ENCODE measurements at places on chromosomes 3 and 15.

DNA sequence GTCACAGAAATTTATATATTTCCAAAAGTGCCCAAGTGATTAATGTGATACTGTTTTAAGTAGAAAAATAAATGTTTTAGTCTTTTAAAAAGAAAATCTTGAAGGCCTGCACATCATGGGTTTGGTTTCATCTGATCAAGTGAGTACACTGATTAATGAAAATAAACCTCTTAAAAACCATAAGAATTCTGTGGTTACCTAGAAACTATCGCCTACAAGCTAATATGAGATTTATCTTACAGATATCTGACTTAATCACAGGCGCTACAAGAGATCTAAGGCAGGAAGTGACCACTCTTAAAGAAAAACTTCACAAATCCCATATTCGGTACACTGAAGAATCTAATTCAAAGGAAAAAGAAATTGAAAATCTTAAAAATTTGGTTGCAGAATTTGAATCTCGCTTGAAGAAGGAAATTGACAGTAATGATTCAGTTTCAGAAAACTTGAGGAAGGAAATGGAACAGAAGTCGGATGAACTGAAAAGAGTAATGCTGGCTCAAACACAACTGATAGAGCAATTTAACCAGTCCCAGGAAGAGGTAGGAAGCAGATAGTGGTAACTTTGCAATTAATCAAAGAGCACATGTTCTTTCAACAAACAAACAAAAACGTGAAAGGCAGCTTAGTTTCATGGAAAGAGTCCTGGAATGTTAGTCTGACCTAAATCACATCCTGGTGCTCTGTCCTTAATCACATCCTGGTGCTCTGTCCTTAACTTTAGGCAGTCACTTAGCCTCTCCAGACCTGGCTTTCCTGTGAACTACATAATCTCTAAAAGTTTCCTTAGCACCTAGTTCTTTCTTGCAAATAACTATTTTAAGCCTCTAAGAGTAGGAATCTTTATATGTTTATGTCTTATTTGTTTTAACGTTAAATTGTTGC, 131.8 kb downstream of the CCNL1 start:
- DNase-seq, result no peak

- no peak for DNase-seq
These were observed 18.3 kb downstream of the PODXL2 start for GRCh38 chr3:127647166-127647844.

DNA sequence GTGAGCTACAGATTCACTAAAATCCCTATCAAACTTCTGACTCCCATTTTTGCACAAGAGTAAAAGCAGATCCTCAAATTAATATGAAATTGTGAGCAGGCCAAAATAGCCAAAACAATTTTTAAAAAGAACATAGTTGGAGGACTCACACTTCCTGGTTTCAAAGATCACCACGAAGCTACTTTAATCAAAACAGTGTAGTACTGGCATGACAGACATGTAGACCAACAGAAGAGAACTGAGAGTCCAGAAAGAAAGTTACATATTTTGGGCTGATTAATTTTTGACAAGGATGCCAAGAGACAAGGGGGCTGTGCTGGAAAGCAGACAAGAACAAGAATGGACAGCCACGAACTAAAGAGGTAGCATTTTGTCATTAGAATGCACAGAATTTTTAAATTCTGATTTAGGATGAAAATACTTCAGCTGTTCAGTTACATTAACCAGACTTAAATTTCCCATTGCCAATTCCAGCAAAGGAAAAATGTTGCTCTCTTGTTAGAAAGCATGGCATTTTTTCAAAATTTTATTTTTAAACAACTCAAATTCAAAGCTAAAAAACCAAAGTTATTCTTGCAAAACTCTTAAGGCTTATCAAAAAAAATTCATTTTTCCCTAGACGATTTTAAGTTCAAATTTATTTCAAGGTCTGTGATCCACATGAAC, 14.0 kb downstream of the RYK start:
- no peak for DNase-seq

DNA sequence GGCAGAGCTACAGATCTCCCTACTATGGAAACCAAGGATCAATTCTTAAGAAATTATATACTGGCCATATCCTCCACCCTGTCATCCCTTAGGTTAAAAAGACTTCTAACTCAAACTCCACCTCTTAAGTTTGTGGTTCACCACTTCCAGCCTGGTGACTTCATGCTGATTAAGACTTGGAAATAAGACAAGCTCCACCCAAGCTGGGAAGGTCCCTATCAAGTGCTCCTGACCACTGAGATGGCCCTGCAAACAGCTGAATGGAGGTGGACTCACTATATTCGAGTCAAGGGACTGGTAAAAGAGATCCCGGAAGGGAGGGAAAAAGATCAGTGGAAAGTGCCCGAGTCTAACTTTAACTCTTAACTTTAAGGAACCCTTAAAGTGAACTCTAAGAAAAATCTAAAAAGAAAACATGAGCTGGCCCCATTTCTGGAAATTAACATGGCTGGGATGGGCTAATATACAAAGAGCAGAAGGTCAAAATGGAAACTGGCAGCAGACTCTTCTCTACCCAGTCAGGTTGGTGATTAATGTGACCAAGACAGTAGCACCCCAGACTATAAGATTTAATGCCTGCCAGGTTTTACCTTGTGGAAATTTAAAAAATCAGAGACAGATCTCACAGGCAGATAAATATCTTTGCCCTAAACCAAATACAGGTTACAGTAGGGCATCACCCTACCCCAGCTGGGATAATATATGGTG, 43.9 kb downstream of the PPCDC start:
- DNase-seq, result no peak

DNA sequence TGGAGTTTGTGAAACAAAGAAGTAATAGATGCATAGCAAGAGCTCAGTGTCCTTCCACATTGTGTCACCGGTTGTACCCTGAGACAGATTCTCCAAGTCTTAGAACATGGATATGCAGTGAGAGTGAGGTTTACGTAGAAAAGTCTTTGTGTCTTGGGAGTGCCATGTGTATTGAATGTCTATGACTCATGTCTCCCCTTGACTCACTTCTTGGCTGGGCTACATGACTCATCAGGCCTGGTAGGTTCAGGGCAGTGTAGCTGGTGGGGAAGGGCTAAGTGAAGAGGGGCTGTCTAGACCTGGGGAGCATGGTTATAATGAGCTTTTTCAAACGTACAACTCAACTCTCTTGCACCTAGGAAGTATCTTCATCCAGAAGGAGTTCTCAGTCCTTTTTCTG, 167.4 kb downstream of the GAP43 start:
- peak; percentile 26 for DNase-seq

- DNase-seq, result no peak
These were observed 57.4 kb upstream of the TRAK1 start for GRCh38 chr3:42033741-42034140.

DNA sequence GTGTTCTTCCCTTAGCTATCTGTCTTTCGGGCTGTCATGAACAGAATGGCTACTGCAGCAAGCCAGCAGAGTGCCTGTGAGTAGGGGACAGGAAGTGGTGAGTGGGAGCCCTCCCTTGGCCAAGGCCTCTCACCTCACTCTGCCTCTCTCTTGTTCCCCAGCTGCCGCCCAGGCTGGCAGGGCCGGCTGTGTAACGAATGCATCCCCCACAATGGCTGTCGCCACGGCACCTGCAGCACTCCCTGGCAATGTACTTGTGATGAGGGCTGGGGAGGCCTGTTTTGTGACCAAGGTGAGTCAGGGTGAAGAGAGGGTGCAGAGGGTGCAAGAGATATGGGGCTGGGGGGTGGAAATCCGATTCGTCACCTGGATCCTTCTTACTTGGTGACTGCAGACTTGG, 3.0 kb downstream of the DLL4 start:
- no peak for DNase-seq

- no peak for DNase-seq
These were observed 35.4 kb downstream of the ACAN start for GRCh38 chr15:88838667-88839066.

DNA sequence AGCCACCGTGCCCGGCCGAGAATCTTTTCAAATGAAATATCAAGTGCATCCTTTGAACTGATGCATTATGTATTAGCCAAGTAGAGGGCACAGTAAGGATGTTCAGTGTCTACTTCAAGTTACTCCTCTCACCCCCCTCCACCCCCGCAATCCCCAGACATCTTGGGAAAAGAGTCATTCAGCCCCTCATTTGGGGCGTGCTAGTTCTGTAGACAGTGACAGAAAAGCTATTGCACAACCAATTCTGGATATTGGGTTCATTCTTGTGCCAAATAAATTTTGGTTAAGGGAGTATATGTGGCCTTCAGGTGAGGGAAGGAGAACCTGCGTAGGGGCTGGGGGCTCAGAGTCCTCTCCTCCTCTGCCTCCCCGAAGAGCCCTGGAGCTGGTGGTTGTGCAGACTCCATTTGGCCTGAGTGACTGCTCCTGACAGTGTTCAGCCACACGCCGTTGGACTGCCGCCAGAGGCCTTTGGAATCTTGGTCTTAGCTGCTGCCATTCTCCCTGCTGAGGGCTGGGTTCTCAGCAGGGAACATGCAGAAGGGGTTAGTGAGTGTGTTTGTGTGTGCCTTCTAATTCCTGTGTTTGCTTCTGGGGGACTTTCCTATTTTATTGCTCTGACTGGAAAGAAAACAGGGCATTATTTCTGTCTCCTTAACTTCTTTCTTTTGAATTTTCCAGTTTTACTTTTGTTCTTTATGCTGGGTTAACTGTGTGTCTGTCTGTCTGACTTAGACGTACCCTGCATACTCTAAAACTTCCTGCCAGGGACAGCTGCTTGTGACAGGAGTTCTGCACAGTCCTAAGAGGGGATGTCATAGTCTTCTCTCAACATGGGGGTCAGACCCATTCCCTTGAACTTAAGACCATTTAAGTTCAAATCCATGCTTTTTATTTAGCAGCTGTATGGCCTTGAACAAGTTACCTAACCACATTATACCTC, 21.0 kb downstream of the RARB start:
- no peak for DNase-seq

DNA sequence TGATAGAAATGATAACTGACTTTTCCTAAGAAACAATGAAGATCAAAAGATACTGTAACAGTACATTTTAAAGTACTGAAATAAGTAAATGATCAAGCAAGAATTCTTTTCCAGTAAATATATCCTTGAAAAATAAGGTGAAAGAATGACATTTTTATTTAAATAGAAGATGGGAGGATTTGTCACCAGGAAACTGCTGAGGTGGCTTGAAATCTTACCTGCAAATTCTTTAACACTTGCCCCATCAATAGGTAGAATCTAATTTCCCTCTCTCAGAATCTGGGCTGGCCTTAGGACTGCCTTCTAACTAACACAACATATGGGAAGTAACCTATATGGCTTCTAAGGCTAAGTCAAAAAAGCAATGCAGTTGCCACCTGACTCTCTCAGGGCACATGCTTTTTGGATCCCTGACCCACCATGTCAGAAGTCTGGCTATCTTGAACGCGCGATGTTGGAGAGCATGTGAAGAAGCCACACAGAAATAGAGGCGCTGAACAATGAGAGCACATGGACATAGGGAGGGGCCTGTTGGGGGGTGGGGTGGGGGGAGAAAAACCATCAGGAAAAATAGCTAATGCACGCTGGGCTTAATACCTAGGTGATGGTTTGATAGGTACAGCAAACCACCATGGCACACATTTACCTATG, 11.5 kb downstream of the ACSBG1 start:
- no peak for DNase-seq

GRCh38 chr3:115228266-115228665, 81.2 kb upstream of the ZBTB20 start:
- DNase-seq, result no peak

GRCh38 chr15:41958002-41958420, 14.3 kb downstream of the EHD4 start:
- DNase-seq, result no peak

GRCh38 chr3:58522759-58523425, 14.1 kb downstream of the ACOX2 start:
- DNase-seq, result no peak

- DNase-seq, result no peak
These were observed 66.5 kb downstream of the NME9 start for GRCh38 chr3:138263104-138263503.

DNA sequence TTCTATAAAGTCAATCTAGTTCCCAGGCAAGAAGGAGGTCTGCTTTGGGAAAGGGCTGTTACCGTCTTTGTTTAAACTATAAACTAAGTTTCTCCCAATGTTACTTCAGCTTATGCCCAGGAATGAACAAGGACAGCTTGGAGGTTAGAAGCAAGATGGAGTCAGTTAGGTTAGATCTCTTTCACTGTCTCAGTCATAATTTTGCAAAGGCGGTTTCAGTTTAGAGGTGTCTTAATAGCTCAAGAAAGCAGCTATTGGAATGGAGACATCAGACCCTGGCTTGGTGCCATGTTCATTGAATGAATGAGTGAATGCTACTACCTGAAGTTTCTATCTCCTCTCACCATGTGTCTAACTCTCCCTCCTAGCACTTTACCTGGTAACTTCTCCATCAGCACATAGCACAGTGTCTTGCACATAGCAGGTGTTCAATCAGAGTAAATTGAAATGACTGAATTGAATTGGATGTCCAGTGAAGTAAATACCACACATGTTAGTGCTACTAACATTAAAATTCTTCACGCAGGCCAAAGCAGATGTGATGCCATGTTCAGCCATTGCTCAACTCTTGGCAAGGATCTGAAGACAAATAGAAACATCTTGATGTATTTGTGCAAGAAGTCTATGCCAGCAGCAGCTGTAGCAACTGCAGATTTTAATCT, 28.2 kb downstream of the CLEC3B start:
- no peak for DNase-seq

- no peak for DNase-seq
These were observed 243.3 kb upstream of the COL8A1 start for GRCh38 chr3:99394831-99395778.

- DNase-seq, result no peak
These were observed 54.5 kb downstream of the SEC22A start for GRCh38 chr3:123256256-123256655.

DNA sequence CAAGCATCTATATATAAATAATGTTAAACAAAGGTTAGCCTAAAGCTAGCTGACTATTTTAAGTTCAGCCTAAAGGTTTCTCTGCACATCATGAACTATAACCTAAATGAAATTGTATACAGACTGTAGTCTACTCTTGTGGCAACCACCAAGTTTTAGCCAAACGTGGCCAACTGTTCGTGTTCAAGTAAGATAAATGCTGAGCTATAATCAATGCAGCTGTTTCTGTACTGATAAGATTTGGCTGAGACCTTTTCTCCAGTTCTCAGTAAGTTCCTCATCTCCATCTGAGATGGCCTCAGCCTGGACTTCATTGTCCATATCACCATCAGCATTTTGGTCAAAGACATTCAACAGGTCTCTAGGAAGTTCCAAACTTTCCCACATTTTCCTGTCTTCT, 43.7 kb upstream of the IGSF10 start:
- DNase-seq, result no peak

- no peak for DNase-seq
These were observed 94.9 kb downstream of the LIPC start for GRCh38 chr15:58526647-58527192.
